ENCODE measurements at places on chromosomes 16 and 17. TPM values are rescaled to one million over a fixed set of nuclear protein-coding genes. Genes with fewer than 3 reads are reported as not detected.

Gene KRTAP9-1
- not detected for total RNA-seq

DNA sequence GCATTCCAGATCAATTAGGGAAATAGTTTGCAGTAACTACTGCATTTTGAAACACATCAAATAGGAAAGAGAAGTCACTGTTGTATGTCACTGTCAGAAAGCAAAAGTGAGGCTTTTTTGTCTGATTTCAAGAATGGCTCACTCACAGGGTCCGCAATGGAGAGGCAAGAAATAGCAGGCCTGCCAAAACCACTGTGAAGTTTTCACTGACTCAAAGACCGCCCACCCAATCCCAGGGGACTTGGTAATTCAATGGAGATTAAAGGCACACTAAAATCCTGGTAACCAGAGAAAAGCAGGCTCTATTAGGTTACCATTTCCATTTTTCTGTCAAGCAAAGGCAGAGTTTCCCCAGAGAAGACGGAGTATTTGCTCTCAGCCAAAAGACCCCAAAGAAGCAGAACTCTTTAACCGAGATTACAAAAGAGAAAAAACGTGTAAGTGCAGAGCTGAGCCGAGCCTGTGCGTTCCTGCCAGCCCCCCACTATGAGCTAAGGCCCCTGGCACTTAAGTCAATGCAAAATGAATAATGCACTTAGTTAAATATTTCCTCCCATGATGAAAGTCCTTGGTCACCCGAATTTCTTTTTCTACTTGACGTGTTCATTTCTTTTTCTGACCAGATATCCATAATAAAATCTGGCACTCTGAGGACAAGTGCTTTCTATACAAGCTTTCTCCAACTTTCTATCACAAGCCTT lies 57.0 kb downstream of the FOXL1 start:
- no peak for DNase-seq

Gene NOG
- total RNA-seq: 3.7 TPM

GRCh38 chr17:9895923-9896322 lies 9.1 kb downstream of the RCVRN start:
- DNase-seq: no peak

DNA sequence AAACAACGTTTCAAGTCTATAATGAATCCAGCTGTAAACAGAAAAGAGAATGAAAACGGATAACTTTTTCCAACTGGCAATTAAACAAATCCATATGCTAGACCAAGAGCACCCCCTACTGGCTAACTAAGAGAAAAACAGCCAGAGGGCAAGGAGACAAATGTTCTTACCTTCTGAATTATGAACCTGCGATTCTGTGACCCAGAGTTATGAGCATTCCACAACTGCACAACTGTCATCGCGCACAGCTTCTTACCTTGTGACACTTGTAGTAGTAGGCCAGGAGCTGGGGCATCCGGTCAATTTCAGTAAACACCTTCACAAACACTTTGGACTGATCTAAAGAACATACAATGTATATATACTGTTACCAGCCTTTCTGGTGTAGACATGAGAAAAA lies 18.6 kb downstream of the COG7 start:
- DNase-seq: no peak

Gene PTGES3L
- 1.2 TPM for total RNA-seq

- no peak for DNase-seq
These were observed 47.8 kb downstream of the HOXB1 start for GRCh38 chr17:48483004-48483403.

DNA sequence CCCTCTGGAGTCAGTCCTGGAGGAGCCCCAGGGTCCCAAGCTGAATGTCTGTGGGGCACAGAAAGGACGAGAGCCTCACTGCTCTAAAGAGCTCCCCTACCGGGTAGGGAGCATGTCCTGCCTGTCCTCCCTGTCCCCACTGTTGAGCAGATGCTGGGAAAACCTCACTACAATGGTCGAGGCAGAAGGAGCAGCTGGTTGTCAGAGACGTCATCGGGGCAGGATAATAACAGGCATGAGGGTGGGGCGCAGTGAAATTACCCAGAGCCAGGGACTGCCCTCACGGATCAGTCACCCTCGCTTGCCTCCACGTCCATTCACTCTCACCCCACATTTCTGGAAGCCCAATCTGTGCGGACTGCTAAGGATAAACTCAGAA lies 538 bp downstream of the TM4SF5 start:
- no peak for DNase-seq

Gene TP53TG3F
- total RNA-seq: not detected

GRCh38 chr17:14545156-14545906 lies 244.4 kb downstream of the HS3ST3B1 start:
- no peak for DNase-seq

- DNase-seq: no peak
These were observed 1173.5 kb upstream of the GOT2 start for GRCh38 chr16:59907611-59908010.

Gene PDE6G
- not detected for total RNA-seq
